Brain microvascular endothelial cell (primary cell): ENCODE measurements at places on chromosomes 2 and 18.

DNA sequence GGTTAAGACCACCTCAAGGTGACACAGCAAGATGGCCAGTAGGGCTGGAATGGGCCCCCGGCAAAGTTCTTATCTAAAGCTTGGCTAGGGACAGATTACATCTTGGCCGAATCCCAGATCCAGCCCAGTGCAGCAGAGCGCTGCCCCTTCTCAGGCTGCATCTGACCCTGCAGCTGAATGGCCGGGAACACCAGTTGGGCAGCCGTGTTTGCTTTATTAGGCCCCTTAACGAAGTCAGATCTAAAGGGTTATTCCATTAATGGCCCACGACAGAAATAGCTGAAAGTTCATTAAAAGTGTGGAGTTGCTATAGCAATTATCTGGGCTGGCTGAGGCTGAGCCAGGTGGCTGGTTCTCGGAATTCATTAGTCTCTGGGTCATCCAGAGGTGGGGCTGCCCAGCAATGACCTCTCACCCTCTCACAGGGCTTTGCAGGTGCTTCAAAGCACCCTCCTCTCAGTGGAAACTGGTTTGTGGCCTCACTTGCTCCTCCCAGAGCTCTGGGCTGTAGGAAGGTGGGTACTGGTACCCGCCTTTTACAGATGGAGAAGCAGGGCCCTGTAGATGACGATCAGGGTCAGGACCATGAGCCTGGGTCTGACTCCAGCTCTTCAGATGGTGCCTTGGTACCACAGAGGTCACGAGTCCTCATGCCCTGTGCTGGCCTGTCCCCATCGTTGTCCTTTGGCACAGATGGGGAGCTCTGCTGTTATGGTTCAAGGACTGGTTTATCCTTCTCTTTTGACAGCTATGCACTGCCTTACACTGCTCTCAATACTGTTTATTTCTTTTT lies 68.8 kb downstream of the EMX1 start:
- no peak for DNase-seq

GRCh38 chr2:149037851-149038250 lies 648 bp upstream of the LYPD6B start:
- no peak for DNase-seq

DNA sequence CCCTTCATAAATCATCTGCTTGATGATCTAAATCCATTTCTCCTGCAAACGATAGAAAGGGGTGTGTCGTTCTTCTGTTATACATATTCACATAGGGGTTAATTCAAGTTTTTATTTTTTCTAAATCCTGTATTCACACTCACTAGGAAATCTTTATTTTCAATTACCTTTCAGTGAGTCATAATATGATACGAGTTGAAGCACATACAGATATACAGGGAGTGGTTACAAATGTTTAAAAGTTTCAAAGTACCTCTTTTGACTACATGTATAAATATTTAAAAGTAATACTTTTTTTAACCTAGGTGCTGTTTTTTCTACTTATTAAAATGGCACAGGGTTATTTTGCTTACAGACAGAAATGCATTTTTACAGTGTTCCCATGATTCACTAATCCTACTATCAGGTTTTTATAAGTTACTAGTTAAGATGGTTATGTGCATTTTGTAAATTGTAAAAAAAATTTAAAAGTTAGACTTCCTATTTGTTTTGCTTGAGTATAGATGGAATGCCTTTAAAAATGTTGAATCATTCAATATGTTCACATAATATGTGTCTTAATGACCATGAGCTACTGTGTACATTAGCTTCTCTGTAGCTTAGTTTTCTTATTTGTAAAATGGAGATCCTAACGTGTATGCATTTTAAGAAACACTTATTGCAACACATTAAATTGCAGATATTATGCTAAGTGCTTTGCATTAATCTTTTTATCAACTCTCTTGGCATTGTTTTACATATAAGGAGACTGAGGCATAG lies 1378.1 kb downstream of the DSC3 start:
- no peak for DNase-seq

GRCh38 chr18:52007105-52007504 lies 332.9 kb upstream of the DCC start:
- DNase-seq: no peak
